Suprapubic skin (tissue), 4 donors: ENCODE measurements at places on chromosomes 12 and 14.

DNA sequence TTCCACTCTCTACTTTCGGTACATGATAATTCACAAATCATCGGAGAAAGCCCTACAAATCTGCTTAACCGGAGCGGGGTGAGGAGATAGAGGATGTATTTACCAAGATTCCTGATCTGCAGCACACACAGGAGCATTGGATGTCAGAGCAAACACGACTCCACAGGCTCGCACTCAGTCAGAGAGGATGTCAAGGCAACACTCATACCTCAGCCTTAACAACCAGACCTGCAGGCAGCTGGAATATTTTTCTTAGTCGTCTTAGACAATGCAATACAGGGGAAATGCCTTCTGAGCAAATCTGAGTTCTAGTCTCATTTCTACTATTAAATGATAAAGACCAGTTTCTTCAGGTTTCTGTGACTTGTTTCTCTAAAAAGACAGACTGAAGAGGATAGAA is 159.3 kb upstream of the CPNE8 start:
- no peak for DNase-seq

GRCh38 chr14:95692109-95692508 is 5.9 kb downstream of the TCL1B start:
- no peak for DNase-seq

GRCh38 chr14:102085948-102086708 is 716 bp downstream of the HSP90AA1 start:
- DNase-seq: no peak

GRCh38 chr12:92185052-92185451 is 39.4 kb upstream of the BTG1 start:
- no peak for DNase-seq

DNA sequence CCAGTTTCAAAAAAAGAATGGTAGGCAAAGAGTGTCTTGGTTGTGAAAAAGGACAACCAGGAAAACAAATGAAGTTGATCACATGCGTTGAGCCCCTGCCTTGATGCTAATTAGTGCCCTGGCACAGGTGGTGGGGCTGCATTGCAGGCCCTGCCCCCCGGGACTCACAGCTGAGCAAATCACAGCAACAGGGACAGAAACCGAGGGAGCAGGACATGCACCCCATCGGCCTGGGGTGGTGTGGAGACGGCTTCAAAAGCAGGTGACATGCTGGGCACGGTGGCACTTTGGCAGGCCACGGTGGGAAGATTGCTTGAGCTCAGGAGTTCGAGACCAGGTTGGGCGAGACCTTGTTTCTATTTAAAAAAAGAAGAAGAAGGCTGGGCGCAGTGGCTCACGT is 1.1 kb upstream of the PAPLN start:
- DNase-seq: no peak

- no peak for DNase-seq
Measured at GRCh38 chr12:92568691-92569090, 134.1 kb upstream of the PLEKHG7 start.

DNA sequence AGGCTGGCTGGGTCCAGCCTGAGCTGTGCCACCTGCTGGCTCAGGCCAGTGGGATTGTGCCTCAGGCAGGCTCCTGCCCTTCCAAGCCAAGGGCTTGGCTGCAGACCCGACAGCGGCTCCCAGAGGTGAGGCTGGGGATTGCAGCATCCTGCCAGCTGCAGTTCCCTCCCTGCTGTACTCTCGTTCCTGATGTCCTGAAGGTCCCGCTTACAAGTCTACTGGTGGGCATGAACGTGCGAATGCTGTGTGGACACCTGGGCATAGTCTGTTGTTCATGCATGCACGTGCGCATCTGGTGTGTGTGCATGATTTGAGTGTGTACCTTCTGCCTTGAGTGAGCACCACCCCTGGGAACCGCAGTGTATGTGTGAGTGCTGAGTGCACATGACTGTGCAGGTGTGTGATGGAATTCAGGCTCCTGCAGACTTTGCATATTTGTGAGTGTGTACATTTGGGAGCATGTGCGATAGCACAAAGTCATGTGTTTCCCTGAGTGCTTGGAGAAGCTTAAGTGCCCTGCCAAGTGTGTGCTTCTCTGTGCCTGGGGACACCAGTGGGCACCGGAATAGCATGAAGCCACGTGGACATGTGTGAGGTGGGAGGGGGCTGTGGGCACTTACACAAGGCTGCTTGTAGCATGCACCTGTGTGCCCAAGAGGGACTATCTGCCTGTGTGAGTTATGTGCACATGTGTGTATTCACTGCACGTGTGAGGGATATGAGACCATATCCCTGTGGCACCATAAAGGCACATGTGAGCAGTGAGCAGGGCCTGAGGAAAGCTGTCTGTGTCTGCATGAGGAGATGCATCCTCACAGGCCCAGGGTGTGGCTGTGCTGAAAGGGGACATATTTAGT is 19.3 kb upstream of the KRT7 start:
- no peak for DNase-seq
